NCI-H2029 (cell line): ENCODE measurements at places on chromosomes 12 and 14.

DNA sequence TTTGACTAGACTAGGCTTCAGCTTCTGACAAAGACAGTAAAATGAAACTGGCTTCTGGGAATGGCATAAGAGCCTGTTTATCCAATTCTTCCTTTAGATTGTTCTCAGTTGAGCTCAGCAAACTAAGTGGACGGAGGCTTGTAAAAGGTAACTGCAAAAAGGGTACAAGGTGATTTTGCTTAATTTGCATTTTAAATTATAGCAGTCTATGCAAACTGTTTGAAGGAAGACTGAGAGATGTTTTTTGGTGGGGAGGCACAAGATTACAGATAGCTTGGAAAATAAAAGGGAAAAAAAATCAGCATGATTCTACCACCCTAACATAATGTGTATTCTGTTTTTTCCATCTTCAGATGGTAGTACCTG lies 5.0 kb downstream of the SUSD6 start:
- DNase-seq, result no peak

GRCh38 chr12:105399428-105400081 lies 69.1 kb downstream of the C12orf75 start:
- no peak for DNase-seq

GRCh38 chr14:54792288-54792687 lies 110.3 kb downstream of the GCH1 start:
- DNase-seq, result no peak

DNA sequence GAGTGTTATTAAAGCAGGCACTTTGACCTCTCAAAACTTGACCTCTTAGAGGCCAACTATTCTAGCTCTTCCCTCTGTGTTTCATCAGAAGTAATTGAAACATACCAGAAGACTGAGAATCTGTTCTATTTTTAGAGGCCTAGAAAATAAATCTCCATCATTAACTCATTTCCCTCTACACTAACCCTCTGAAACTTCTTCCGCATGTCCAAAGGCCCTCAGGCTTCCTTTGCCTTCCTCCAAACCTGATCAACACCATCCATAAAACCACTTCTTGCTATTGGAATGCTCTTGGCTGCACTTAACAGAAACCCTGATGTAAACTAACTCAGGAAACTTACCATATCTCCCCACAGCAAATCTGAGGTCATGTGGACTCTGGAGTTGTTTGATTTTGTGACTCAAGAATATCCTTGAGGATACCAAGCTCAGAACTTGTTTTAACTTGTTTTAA lies 196.4 kb downstream of the RPAP3 start:
- no peak for DNase-seq

DNA sequence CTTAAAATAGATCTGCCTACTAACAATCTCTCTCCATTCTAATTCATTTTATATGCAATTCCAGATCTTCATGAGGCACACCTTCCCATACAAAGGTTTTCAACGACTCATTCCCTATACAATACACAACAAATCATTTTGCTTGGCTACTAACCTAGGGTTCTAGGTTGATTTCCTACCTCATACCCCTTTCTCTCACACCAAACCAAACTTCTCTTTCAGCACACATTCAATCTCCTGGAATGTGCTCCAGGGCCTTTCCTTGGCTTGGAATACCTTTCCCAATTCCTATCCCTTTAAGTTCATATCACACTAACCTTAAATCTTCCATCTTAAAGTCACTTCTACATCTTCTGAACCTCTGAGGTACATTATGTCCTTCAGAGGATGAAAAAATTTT lies 38.7 kb upstream of the MTERF2 start:
- DNase-seq, result no peak

- DNase-seq, result no peak
These were observed 44.2 kb downstream of the ATP2B1 start for GRCh38 chr12:89664441-89664840.

- DNase-seq, result no peak
These were observed 1.9 kb upstream of the DCAF5 start for GRCh38 chr14:69154779-69155178.

- DNase-seq, result no peak
These were observed 395.5 kb downstream of the ZFP36L1 start for GRCh38 chr14:68397371-68397811.

DNA sequence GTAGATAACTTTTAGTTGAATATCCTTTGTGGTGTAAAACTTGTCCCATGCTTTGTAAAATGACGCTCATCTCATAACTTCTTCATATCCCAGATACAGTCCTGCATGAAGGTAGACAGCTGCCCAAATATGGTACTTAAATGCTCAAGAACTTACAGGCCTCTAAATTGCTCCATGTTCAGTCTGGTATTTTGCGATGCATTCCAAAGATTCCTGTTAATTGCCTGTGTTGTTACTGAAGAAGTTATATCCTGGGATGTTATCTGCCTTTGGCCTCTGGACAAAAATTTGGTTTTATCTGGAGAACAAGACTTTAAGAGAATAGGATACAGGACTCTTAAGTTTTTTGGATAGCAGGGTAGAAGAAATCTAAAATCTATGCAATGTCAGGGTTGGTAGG lies 473.0 kb downstream of the PCNX1 start:
- DNase-seq, result no peak

GRCh38 chr14:100578552-100578951 lies 8.7 kb downstream of the BEGAIN start:
- DNase-seq, result no peak

DNA sequence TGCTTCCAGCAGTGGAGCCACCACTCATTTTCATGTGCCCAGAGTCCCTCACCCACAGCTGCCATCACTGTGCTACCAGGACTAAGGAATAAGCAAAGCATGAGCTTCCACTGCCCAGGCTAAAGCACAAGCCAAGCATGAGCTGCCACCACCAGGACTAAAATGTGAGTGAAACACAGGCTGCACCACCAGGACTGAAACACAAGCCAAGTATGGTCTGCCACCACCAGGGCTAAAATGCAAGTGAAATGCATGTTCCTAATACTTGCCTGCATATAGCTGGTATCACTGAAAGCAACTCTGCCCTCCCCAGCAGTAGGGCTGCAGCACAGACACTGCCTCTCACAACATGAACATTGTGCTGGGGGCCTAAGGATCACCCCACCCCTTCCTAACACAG lies 30.0 kb downstream of the CEP83 start:
- no peak for DNase-seq

DNA sequence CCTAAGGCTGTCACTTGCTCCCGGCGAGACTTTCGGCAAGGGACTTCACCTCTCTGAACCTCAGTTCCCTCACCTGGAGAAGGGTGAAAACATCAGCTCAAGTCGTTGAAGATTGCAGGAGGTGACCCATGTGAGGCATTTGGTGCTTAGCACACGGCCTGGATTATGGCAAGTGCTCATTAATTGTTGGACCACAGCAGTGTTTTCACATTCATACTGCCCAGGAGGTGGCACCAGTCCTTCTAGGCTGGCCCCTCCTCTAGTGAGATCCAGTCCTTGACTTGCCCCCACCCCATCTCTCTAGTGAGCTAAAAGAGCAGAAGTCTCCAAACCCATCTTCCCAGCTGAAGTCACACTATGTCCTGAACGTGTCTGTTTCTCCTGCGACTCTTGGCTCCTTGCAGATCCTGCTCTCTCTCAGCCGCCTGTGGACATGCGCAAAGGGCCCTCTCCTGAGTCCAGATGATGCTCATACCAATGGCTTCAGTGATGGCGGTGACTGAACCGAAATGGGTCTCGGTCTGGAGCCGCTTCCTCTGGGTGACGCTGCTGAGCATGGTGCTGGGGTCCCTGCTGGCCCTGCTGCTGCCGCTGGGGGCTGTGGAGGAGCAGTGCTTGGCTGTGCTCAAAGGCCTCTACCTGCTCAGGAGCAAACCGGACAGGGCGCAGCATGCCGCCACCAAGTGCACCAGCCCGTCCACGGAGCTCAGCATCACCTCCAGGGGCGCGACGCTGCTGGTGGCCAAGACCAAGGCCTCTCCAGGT lies 1.6 kb downstream of the FICD start:
- DNase-seq, result no peak

DNA sequence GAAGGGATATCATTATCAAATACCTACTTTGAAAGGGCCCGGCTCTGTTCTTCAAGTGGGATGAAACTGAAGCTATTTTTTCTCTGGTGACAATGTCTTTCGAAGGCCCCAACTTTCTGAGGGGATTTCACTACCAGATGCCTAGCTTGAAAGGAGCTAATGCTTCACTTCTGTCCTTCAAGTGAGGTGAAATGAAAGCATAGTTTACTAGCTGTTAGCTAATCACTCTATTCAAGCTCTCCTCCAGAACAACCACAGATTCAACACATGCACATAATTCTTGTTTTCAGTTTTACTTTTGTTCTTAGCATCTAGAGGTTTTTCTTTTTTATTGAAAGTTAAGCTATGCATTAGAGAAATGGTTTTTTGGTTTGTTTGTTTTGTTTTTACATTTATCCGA lies 571.4 kb downstream of the NOVA1 start:
- DNase-seq, result no peak

- DNase-seq, result no peak
These were observed 72.7 kb downstream of the EFCAB11 start for GRCh38 chr14:89881839-89882238.

- no peak for DNase-seq
These were observed 1.7 kb downstream of the SUPT16H start for GRCh38 chr14:21382095-21382494.

- no peak for DNase-seq
These were observed 11.9 kb downstream of the RARG start for GRCh38 chr12:53219956-53220693.

DNA sequence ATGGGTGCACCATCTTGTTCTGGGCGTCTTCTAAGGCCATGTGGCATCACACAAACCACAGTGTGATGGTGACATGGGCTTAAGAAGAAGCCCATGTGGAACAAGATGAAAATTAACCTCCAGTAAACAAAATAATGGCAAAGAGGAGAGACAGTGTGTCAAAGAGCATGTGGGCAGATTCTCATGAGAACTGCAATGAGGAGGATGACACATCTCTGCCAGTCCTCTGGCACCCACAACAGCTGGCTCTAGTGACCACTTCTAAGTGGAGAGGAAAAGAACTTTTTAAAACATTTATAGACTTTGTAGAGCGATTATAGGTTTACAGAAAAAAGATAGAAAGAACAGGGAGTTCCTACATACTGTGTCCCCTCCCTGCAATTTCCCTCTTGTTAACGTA lies 401.4 kb downstream of the ATP23 start:
- DNase-seq, result no peak

DNA sequence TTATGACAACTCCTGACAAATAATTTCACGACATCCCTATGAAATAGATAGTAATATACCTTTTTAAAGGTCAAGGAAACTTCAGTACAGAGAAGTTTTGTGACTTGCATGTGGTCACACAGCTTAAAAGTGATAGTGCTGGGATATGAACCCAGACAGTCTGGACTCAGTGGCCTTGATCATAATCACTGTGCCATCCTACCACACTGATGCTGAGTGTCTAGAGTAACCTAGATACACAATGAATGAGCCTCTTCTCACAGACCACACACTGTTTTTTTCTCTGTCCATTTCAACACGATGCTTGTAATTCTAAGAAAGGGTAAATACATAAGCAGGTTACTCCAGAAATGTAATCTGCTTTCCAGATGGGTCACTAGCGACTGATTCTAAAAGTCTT lies 88.2 kb downstream of the SYNE2 start:
- DNase-seq, result no peak

GRCh38 chr12:67410667-67411067 lies 141.5 kb downstream of the CAND1 start:
- DNase-seq, result no peak
